ENCODE measurements at places on chromosomes 4 and X. TPM values are rescaled to one million over a fixed set of nuclear protein-coding genes. Genes with fewer than 3 reads are reported as not detected.

The PAGE5 gene
- not detected for total RNA-seq

The CSAG2 gene
- total RNA-seq: not detected

- no peak for DNase-seq
- H3K36me3 ChIP-seq: no peaks in the 10 kb centered on the region
- no peaks in the 10 kb centered on the region for H3K27me3 ChIP-seq
- H3K4me3 ChIP-seq: no peak overlapping the region
- H3K4me1 ChIP-seq: no peaks in the 10 kb centered on the region
- no peak overlapping the region for H3K27ac ChIP-seq
Measured at GRCh38 chr4:84091266-84091665, 407.8 kb downstream of the NKX6-1 start.

DNA sequence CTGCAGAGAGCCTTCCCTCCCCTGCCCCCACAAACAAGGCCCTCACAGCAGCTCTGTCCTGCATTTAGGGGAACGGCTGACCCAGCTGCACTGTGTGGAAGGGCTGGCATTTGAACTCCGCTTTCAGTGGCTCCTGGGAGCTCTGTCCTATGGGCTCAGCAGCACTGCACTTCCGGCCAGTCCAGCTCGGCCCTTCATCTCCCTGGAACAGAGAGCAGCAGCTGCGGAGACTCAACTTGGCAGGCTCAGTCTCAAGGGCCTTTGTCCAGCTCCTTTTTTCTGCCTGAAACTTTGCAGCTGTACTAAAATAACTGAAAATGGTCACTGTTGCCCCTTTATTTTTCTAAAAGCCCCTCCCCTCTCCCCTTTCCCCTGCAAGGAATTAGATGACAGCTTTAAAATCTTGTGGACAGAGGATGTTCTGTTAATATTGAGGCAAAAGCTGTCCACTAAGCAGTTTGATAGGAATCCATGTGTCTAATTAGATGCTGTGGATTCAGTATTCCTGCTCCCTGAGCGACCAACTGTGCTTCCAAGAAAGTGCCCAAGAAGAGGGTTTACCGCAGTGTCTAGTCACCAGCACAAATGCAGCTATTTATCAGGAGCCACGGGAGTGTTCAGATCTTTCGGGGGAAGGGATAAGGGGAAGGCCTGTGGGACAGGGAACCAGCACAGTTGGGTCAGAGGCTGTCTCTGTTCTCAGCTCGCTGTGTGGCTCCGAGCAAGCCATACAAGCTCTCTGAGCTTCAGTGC, 133.1 kb downstream of the AFAP1 start:
- peak; percentile 88 for DNase-seq
- H3K4me1 ChIP-seq: peaks cover 11% of the 10 kb centered on the region
- H3K36me3 ChIP-seq: no peaks in the 10 kb centered on the region

DNA sequence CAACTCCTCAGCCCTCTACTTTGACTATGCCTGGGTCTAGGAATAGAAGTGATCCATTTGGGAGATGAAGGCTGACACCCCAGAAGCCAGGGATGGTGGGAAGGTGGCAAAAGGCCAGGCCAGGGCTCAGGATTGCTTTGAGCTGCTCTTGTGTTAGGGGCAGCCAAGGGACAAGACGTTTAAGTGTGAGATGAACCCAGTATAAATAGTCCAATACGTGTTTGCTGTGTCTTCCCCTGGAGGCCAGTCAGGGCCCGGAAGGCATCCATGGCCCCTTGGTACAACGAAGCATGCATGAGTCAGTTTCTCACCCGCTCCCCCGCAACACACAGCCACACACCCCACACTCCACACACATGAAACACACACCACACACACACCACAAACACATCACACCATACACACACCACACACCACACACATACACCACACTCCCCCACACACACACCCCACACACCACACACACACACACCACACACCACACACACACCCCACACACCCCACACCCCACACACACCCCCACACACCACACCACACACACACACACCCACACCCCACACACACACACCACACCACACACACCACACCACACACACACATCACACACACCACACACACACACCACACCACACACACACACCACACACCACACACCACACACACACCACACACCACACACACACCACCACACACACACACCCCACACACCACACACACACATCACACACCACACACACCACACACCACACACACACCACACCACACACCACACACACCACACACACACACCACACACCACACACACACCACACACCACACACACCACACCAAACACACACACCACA, 5.1 kb downstream of the STARD8 start:
- H3K27me3 ChIP-seq: no peaks in the 10 kb centered on the region
- no peak for DNase-seq
- H3K27ac ChIP-seq: no peak overlapping the region

The RTL3 gene
- total RNA-seq: not detected

- H3K4me1 ChIP-seq: no peaks in the 10 kb centered on the region
- DNase-seq: no peak
- no peaks in the 10 kb centered on the region for H3K27me3 ChIP-seq
- no peak overlapping the region for H3K27ac ChIP-seq
Measured at GRCh38 chr4:122050841-122051240, 99.0 kb upstream of the TRPC3 start.

DNA sequence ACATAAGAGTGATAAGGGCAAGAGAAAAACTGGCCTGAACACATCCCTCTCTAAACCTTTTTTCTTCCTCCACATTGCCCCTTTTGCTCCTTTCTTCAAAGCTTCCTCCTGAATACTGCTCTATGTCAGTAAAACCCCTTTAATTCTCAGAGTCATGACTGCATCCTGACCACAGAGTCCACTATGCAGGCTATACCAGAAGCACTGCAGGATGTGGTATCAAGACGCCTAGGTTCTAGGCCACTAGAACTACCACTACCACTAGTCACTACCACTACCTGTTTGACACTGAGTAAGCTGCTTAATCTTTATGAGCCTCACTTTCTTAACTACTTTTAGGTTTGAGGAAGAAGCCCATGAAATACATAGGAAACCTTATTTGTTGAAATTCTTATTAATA, 38.7 kb downstream of the ARHGEF9 start:
- H3K4me1 ChIP-seq: peaks cover 4% of the 10 kb centered on the region
- no peaks in the 10 kb centered on the region for H3K27me3 ChIP-seq
- H3K36me3 ChIP-seq: no peaks in the 10 kb centered on the region
- no peak overlapping the region for H3K27ac ChIP-seq
- H3K4me3 ChIP-seq: no peak overlapping the region
- DNase-seq: no peak

The TMPRSS11A gene
- total RNA-seq: not detected

DNA sequence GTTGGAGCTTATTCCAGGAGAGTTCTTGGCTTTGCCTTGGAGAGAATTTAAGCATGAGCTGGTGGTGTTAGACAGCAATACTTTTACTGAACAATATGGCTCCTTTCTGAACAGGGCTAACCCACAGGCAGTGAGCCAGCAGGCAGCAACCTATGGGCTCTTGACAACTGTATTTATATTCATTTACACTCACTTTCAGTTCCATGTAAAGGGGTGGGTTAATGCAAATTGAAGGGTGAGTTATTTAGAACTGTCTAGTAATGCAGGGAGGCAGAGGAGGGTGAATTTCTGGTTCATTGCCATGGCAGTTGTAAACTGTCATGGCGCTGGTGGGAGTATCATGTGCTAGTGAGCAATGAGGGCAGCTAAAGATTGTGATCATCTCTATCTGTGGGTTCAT, 15.7 kb downstream of the FOXR2 start:
- no peaks in the 10 kb centered on the region for H3K36me3 ChIP-seq
- no peak for DNase-seq
- no peak overlapping the region for H3K27ac ChIP-seq
- no peaks in the 10 kb centered on the region for H3K4me1 ChIP-seq

The MFAP3L gene
- 0.38 TPM for total RNA-seq

DNA sequence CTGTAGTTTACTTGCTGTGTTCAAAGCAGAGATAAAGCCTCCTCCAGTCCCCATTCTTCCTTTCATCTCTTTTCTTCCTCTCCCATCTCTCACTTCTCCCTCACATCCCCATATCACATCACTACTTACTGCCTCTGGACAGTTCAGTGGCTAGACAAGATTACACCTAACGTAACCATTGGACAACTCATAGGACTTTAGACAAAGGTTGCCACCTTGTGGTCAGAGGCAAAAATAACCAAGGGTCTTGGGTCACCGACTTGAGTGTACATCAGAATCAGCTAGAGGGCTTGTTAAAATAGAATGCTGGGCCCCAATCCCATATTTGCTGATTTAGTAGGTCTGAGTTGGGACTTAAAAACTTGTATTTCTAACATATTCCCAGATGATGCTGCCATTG, 109.3 kb upstream of the DGKK start:
- H3K4me1 ChIP-seq: no peaks in the 10 kb centered on the region
- no peaks in the 10 kb centered on the region for H3K36me3 ChIP-seq
- no peaks in the 10 kb centered on the region for H3K27me3 ChIP-seq
- H3K27ac ChIP-seq: no peak overlapping the region
- no peak for DNase-seq

The YIPF6 gene
- total RNA-seq: 30.5 TPM

GRCh38 chr4:54945838-54946237, 179.6 kb downstream of the KDR start:
- no peaks in the 10 kb centered on the region for H3K4me1 ChIP-seq
- no peaks in the 10 kb centered on the region for H3K36me3 ChIP-seq
- no peaks in the 10 kb centered on the region for H3K27me3 ChIP-seq
- no peak for DNase-seq

- DNase-seq: no peak
- peaks cover 11% of the 10 kb centered on the region for H3K4me1 ChIP-seq
- H3K36me3 ChIP-seq: no peaks in the 10 kb centered on the region
- H3K4me3 ChIP-seq: no peak overlapping the region
Measured at GRCh38 chr4:7829652-7830580, 109.7 kb downstream of the AFAP1 start.

The MAGEA8 gene
- total RNA-seq: not detected

GRCh38 chr4:168739886-168740285, 243.0 kb downstream of the PALLD start:
- no peak overlapping the region for H3K4me3 ChIP-seq
- DNase-seq: no peak
- peaks cover 3% of the 10 kb centered on the region for H3K4me1 ChIP-seq
- H3K36me3 ChIP-seq: no peaks in the 10 kb centered on the region
- H3K27ac ChIP-seq: no peak overlapping the region

The CTAG2 gene
- not detected for total RNA-seq

- DNase-seq: peak; percentile 37
- H3K4me1 ChIP-seq: no peaks in the 10 kb centered on the region
- H3K36me3 ChIP-seq: no peaks in the 10 kb centered on the region
- H3K27ac ChIP-seq: peak overlapping the region; percentile 90
Measured at GRCh38 chrX:48958635-48959094, 1.3 kb upstream of the OTUD5 start.

- H3K27me3 ChIP-seq: no peaks in the 10 kb centered on the region
- H3K36me3 ChIP-seq: no peaks in the 10 kb centered on the region
- H3K27ac ChIP-seq: no peak overlapping the region
- no peak overlapping the region for H3K4me3 ChIP-seq
- no peak for DNase-seq
Measured at GRCh38 chr4:168558599-168558998, 61.7 kb downstream of the PALLD start.

DNA sequence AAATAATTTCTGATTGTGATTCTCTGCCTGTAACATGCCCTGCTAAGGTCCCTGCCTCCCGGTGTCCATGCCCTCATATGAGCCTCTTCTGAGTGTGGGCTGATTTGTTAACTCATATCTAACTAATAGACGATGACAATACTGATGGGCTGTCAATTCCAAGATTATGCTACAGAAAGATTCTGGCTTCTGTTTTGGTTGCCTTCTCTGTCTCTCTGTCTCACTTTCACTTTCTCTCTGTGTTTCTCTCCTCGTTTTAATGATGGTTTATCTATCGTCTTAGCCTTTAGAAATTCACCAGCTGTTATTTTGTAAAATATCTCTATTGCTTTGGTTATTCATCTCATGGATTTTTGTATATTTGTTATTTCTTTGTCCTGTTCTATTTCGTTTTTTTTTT, 312.5 kb upstream of the ANXA10 start:
- no peaks in the 10 kb centered on the region for H3K4me1 ChIP-seq
- no peak overlapping the region for H3K27ac ChIP-seq
- DNase-seq: no peak
- H3K27me3 ChIP-seq: no peaks in the 10 kb centered on the region
- H3K4me3 ChIP-seq: no peak overlapping the region

GRCh38 chrX:13859724-13860123, 42.8 kb upstream of the GPM6B start:
- H3K36me3 ChIP-seq: no peaks in the 10 kb centered on the region
- no peak for DNase-seq
- H3K27me3 ChIP-seq: no peaks in the 10 kb centered on the region
- no peaks in the 10 kb centered on the region for H3K4me1 ChIP-seq
- no peak overlapping the region for H3K4me3 ChIP-seq
- H3K27ac ChIP-seq: no peak overlapping the region

DNA sequence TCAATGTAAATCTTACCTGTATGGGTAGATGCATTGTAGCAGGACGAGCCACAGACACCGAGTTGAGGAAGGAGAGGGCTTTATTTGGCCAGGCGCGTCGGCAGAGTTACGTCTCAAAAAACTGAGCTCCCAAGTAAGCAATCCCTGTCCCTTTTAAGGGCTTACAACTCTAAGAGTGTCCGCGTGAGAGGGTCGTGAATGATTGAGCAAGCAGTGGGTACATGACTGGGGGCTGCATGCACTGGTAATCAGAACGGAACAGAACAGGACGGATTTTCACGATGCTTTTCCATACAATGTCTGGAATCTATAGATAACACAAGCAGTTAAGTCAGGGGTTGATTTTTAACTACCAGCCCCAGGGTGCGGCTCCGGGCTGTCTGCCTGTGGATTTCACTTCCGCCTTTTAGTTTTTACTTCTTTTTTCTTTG, 524.9 kb upstream of the HTR2C start:
- no peaks in the 10 kb centered on the region for H3K4me1 ChIP-seq
- no peak for DNase-seq
- H3K36me3 ChIP-seq: no peaks in the 10 kb centered on the region

DNA sequence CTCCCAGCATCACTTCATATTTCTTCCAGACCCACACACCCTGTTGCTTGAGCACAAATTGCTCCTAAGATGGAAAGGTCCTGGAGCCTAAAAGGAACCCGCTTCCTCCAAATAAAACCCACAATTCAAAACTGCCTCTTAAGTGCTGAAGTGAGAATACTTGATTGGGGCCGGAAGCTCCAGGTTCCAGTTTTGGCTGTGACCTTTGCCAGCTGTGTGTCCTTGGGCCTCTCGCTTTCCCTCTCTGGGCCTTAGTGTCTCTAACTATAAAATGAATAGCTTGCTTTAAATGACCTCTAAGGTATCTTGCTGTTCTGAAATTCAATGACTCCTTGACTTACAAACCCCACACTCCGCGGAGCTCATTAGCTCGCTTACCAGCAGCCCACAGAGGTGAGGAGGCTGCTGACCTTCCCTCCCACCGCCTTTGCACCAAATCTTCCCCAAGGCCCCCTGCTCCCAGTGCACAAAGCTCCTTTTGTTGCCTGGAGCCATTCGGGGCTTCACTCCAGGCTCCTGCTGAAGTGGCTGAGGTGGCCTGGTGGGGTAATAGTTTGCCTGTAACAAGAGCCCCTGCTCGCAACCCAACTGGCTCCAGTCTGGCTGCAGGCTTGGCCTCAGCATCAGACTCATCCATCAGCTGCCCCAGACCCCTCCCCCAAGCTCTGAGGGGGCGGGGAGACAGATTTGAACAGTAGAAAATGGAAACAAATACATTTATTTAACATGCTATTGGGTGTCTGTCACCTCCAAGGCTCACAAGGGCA, 21.8 kb downstream of the STARD8 start:
- H3K27me3 ChIP-seq: no peaks in the 10 kb centered on the region
- peaks cover 4% of the 10 kb centered on the region for H3K4me1 ChIP-seq

GRCh38 chr4:12658146-12658545, 826.0 kb downstream of the RAB28 start:
- no peaks in the 10 kb centered on the region for H3K4me1 ChIP-seq
- no peak overlapping the region for H3K27ac ChIP-seq
- no peaks in the 10 kb centered on the region for H3K27me3 ChIP-seq
